Effector memory CD4-positive, alpha-beta T cell (primary cell): ENCODE measurements at places on chromosomes 2 and 18.

GRCh38 chr2:85309699-85310321 lies 18.0 kb downstream of the TGOLN2 start:
- DNase-seq, result no peak

GRCh38 chr2:27212626-27213471 lies 781 bp upstream of the SLC5A6 start:
- DNase-seq, result peak; percentile 27

GRCh38 chr18:7722955-7723354 lies 155.8 kb downstream of the PTPRM start:
- DNase-seq, result no peak

DNA sequence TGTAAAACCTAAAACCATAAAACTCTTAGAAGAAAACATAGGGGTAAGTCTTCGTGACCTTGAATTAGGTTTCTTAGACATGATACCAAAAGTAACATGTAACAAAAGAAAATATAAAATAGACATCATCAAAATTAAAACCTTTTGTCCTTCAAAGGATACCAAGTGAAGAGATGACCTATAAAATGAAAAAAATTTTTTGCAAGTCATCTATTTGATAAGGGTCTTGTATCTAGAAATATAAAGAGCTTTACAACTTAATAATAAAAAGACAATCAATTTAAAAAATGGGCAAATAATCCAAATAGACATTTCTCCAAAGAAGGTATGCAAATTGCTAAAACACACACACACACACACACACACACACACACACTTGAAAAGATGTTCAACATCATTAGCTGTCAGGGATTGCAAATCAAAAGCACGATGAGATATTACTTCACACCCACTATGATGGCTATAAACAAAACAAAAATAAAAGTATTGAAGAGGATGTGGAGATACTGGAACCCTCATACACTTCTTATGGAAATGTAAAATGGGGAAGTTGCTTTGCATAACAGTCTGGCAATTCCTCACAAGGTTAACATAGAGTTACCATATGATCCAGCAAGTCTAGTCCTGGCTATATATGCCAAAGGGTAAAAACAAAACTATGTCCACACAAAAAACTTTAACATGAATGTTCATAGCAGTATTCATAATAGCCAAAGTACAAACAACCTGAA lies 23.3 kb downstream of the SPDYA start:
- DNase-seq, result no peak

- DNase-seq, result no peak
Measured at GRCh38 chr18:73670524-73670923, 477.1 kb downstream of the FBXO15 start.

DNA sequence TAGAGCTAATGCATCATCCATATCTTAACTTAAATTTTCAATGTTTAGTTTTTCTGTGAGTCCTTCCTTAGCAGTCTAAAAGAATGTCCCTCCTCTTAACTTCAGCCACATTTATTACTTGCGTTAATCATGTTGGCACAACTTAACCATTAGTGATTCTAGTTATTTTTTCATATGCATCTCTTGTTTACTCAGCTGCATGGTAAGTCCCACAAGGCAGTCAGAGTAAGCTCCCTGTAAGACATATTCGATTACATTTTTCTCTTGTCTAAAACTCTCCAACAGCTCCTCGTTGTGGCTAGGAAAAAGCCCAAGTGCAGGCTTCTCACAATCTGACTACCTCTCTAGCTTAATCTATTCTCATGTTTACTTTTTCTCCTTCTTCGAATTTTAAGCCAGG lies 2045.3 kb upstream of the PIK3C3 start:
- no peak for DNase-seq

- no peak for DNase-seq
Measured at GRCh38 chr2:40642237-40642636, 190.3 kb upstream of the SLC8A1 start.

- DNase-seq, result no peak
Measured at GRCh38 chr2:187854801-187855200, 300.6 kb upstream of the TFPI start.

- DNase-seq, result no peak
Measured at GRCh38 chr2:219181531-219181930, 3.5 kb downstream of the RETREG2 start.

DNA sequence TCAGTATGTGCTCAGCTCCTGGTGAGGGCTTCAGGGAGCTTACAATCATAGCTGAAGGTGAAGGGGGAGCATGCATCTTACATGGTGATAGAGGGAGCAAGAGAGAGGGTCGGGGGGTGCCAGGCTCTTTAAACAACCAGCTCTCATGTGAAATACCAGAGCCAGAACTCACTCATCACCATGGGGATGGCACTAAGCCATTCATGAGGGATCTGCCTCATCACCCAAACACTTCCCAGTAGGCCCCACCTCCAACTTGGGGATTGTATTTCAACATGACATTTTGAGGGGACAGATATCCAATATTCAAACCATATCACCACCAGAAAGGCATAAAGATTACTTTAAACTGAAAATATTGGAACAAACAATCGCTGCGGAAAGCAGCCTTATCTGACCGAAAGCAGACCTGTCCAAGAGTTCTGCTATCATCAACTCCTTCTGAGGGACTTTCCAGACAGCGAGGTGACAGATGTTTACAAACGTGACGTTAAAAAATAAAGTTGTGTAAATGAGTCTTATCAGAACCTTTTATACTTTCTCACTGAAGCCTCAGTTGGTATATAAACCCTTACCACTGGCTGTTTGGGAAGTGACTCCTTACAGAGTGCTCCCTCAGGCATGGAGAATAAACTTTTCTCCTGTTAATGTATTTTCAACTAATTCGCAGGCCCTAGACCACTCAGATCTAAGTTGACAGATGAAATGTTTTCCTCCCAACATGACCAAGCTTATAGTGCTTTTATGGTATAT lies 35.5 kb upstream of the PTH2R start:
- DNase-seq, result no peak

GRCh38 chr2:16717477-16717876 lies 51.8 kb upstream of the CYRIA start:
- no peak for DNase-seq

DNA sequence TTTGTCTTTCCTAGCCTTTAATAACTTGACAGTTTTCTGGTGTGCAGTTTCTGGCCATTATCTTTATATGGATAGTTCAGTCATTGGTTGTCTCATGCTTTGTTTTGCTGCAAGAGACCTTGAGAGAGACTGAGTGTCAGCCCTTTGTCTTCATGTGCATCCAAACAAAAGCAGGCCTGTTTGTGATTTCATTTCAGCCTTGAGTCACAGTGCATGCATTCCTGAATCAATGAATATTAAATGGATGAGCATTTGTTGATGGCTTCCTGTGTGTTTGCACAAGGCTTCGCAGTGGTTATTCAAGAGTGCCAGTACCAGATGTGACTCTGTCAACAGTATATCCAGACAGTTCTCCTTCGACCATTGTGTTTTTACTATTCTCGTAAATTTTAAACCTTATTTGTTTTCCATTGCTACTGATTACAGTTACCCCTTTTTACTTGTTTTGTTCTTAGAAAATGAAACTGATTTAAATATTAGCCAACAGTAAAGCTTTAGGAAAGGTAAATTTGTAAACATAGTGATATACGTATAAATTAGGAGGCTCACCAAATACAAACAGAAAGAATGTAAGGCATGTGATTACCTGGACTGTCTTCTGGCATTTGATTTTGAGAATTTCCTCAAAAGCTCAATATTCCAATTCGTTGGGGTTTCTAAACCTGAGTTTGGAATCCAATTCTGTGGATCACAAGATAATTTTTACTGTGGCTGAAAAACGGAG lies 319.8 kb downstream of the CTNNA2 start:
- DNase-seq, result no peak

DNA sequence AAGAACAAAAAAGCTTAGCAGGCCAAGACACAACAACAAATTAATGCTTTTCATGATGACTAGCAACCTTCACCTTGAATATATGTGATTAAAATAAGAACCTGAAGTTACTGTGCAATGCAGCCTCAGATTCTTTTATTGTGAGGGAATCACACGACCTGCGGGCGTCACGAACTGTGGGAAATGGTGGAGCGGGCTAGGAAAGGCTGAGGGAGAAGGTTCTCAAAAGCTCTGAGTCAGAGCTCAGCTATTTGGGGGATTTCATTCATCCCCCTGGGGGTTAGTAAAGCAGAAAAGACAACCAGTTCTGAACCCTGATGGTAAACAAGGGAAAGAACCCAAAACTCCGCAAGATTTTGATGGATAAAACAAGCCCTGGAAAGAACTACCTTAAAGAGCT lies 89.3 kb upstream of the NCKAP5 start:
- DNase-seq, result no peak

DNA sequence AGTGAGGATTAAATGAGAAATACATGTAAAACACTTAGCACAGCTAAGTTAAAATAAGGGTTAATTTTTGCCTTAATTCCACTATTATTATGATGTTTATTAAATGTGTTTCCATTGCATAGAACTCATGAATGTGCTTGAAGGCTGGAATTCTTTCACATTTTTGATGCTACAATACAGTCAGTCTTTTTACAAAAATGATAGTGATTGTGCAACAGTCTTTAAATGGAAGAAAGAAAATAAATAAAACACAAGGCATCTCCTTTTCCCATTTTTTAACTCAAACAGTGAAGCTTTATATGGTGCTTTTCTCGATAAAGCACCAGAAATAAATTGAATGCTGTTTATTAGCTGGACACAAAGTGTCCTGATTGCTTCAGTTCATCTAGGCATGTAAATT lies 123.9 kb downstream of the MAP2 start:
- DNase-seq, result no peak
